ENCODE measurements at places on chromosomes 5 and 9. TPM values are rescaled to one million over a fixed set of nuclear protein-coding genes. Genes with fewer than 3 reads are reported as not detected.

- no peak for DNase-seq
Observed at GRCh38 chr5:157920828-157921170, 61.9 kb upstream of the CLINT1 start.

DNA sequence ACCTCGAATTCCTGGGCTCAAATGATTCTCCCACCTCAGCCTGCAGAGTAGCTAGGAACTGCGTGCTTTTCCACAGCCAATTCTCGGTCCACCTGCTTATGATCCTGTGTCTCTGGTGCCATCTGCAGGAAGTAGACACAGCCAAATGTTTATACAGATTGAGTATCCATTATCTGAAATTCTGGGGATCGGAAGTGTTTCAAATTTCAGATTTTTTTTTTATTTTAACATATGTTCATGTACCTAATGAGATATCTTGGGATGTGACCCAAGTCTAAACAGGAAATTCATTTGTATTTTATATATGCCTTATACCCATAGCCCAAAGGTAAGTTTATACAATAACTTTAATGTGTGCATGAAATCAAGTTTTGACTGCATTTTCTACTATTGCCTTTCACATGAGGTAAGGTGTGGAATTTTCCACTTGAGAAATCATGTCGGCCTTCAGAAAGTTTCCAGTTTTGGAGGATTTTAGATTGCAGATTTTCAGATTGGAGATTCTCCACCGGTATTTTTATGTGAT, 89.5 kb downstream of the ESM1 start:
- no peak for DNase-seq

DNA sequence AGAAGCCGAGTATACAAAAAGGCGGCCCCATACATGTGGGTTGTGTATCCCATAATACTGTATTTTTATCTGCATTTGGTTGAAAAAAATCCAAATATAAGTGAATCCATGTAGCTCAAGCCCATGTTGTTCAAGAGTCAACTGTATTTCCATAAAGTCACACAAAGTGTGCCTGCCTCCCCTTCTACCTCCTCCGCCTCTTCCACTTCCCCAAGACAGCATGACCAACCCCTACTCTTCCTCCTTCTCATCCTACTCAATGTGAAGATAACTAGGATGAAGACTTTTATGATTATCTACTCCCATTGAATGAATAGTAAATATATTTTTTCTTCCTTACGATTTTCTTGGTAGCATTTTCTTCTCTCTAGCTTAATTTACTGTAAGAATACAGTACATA, 92.7 kb downstream of the RFX3 start:
- no peak for DNase-seq

DNA sequence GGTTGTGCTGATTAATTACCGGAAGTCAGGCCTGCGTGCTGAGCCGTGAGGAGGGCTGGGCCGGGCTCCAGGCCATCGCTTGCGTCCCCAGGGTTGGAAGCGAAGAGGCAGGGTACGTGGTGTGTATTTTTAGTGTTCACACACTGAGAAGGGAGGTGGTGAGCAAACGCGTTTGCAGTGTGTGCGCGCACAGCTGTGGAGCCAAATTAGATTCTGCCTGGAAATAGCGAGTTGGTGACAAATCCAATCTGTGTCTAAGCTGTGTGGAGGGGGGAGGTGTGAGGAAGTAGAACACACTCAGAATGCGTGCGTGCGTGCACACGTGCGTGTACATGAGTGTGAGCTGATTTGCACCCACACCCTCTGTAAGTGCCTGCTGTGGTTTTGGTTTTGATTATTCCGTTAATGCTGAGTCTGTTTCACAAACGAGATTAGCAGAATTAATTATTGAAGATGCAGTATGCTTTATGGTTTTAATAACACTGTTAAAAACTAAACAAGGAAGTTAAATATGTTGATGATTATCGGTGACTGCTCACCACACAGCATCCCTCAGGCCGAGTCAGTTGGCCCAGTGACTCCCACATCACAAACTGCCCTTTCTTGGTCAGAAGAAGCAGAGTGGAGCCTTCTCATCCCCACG, 111.8 kb upstream of the FCN2 start:
- DNase-seq: peak; percentile 66

Gene ENHO
- 1.6 TPM for total RNA-seq

DNA sequence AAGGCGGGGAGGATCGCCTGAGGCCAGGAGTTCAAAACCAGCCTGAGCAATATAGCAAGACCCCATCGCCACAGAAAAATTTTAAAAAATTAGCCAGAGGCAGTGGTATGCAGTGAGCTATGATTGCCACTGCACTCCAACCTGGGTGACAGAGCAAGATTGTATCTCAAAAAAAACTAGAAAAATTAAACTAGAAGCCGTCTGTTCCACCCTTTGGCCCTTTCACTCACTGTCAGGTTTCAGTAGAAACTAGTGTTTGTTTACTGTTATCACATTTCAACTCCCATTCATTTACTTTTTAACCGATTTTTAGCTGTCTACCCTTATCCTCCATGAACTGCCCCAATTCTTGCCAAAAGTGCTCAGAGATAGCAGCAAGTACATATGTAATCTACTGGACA, 8.3 kb downstream of the UGCG start:
- no peak for DNase-seq

DNA sequence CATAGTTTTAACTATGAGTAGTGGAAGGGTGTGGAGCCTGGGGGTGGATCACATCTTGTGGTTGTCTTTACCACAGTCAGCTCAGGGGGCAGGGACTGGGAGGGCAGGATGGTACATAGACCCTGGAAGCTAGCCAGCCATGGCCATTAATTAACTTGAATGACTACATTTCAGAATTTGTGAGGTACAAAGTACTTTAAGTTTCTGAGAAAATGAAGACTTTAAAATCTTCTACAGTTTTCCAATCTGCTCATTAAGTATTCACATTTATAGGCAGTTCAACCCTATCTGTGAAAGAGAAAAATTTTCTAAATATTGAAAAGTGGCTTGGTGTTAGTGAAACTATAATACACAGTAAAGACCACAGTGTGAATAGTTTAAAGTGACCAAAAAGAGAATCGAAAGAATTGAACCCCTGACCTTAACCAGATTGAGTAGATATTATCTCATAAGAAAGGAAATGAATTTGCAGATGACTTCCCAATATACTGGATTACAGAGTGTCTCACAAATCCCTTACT, 234.2 kb upstream of the MEF2C start:
- no peak for DNase-seq

DNA sequence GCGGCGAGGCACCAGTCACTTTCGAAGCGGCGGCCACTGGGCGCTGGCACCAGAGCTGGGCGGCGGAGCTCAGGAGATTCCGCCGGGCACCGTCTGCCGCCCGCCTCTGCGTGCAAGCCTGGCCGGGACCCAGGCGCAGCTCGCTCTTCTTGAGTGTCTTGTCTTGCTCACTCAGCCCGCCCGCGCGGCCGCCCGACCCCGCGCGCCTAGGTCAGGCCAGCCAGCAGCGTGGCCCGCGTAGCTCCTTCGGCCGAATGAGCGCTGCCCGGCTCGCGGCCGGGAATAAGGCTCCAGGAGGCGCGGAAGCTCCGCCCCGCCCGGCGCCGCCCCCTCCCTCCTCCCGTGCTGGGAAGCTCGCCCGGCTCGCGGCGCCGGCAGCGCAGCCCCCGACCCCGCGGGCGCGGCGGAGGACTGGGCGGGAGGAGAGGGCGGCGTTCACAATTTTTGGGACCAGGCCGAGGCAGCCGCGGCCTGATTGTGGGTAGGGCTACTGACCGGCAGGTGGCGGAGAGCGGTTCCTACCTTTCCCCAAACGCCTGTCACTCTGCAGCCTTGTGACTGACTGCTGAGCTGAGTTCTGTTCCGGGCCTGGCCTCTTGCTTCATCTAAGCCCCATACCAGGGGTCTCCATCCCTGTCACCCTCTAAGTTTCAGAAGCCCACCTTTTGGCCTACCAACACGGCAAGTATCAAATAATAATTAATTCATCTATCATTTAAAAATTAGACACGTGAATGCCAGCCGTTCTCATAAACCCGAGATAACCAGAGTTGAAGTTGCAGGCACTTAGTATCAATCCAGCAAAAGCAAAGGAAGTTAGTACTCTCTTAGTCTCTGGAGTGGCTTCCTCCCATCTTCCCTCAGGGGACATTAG, at the start of gene HBEGF:
Gene HBEGF (minus strand): TSS at position 256 of the 874 bp plus-strand sequence. CDS start 275 bp downstream, outside the sequence.
- peak; percentile 94 for DNase-seq

Gene STOML2
- 110 TPM for total RNA-seq

DNA sequence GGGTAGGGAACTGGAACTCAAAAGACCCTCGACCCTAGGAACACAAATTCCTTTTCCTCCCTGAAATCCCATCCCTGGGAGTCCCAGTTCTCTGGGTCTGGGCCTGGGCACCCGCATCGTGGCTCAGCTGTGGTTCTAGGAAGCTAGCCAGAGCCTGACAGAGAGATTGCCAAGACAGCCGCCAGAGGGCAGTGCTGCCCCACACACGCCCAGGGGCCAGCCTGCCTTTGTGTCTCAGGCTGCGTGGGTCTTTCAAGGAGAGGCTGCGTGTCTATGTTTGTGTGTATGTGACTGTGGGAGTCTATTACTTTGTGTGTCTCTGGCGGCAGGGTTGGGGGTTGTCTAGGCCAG, 32.0 kb upstream of the TTLL11 start:
- peak; percentile 91 for DNase-seq

GRCh38 chr5:27489701-27490100, 451.3 kb upstream of the CDH9 start:
- DNase-seq: no peak

Gene COL23A1
- 13.6 TPM for total RNA-seq

All from right cardiac atrium (tissue), 5 donors.